ENCODE measurements at places on chromosomes 7 and 10. TPM values are rescaled to one million over a fixed set of nuclear protein-coding genes. Genes with fewer than 3 reads are reported as not detected.

DNA sequence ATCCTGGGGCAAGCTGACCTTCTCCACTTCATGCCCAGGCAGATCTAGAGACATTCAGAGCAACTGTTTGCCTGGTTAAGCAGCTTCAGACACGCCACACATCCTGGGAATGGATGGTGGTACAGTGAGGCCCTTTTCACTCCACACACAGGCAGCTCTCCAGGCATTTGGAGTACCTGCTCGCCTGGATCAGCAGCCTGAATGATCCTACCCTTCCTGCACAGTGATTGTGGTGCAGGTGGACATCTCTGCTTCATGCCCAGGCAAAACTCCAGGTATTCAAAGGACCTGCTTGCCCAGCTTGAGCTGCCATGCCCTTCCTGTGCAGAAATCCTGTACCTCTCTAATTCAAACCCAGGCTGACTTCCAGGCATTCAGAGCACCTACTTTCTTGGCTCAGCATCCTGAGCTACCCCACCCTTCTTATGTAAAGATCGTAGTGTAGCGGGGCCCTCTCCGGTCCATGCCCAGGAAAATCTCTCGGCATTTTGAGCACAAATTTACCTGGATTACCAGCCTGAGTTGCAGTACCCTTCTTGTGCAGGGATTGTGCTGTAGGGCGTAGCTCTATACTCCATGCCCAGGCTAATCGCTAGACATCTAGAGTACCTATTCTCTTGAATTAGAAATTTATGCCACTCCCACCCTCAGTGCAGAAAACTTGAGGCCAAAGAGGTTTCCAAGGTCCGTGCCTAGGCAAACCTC, 972.8 kb downstream of the ANKRD7 start:
- no peak for DNase-seq
- no peaks in the 10 kb centered on the region for H3K27me3 ChIP-seq
- no peak overlapping the region for H3K27ac ChIP-seq
- no peaks in the 10 kb centered on the region for H3K4me1 ChIP-seq

GRCh38 chr7:81925530-81925929, 155.7 kb upstream of the HGF start:
- H3K27ac ChIP-seq = no peak overlapping the region
- H3K27me3 ChIP-seq = no peaks in the 10 kb centered on the region
- H3K4me3 ChIP-seq = no peak overlapping the region
- DNase-seq = no peak
- no peaks in the 10 kb centered on the region for H3K4me1 ChIP-seq

DNA sequence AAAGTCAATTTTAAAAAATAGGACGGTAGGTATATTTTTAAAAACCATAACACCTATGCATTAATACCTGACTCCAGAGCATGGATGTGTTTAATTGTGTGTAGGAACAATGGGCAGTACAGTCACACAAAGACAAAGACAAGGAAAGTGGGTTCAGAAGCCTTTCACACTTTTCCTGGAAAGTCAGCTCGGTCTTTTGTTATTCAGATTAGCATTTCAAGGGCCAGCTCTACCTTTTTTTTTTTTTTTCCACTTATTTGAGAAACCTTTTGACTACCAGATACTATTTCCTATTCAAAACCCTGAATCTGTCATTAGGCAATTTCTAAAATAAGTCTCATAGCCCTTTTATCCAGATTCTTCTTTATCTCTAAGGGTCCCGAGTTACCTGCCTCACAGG, 401.9 kb downstream of the PARD3 start:
- DNase-seq = no peak
- no peak overlapping the region for H3K4me3 ChIP-seq
- H3K4me1 ChIP-seq = no peaks in the 10 kb centered on the region
- no peaks in the 10 kb centered on the region for H3K27me3 ChIP-seq
- H3K27ac ChIP-seq = no peak overlapping the region

GRCh38 chr10:126598009-126598408, 72.5 kb downstream of the C10orf90 start:
- H3K36me3 ChIP-seq = no peaks in the 10 kb centered on the region
- no peak overlapping the region for H3K4me3 ChIP-seq
- no peak overlapping the region for H3K27ac ChIP-seq
- peak; percentile 56 for DNase-seq
- no peaks in the 10 kb centered on the region for H3K27me3 ChIP-seq

- H3K27me3 ChIP-seq = no peaks in the 10 kb centered on the region
- no peaks in the 10 kb centered on the region for H3K36me3 ChIP-seq
- H3K4me1 ChIP-seq = no peaks in the 10 kb centered on the region
- DNase-seq = no peak
- H3K4me3 ChIP-seq = no peak overlapping the region
Observed at GRCh38 chr10:48448796-48449195, 142.3 kb downstream of the MAPK8 start.

DNA sequence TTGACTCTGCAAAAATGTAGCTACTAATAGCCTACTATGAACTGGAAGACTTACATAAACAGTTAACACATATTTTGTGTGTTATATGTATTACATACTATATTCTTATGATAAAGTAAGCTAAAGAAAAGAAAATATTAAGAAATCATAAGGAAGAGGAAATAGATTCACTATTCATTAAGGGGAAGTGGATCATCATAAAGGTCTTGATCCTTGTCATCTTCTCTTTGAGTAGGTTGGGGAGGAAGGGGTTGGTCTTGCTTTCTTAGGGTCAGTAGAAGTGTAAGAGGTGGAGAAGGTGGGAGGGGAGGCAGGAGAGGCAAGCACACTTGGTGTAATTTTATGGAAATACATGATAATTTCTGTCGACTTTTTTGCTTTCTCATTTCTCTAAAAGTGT, 81.3 kb downstream of the NAMPT start:
- peaks cover 19% of the 10 kb centered on the region for H3K27me3 ChIP-seq
- H3K27ac ChIP-seq = no peak overlapping the region
- peaks cover 3% of the 10 kb centered on the region for H3K36me3 ChIP-seq

DNA sequence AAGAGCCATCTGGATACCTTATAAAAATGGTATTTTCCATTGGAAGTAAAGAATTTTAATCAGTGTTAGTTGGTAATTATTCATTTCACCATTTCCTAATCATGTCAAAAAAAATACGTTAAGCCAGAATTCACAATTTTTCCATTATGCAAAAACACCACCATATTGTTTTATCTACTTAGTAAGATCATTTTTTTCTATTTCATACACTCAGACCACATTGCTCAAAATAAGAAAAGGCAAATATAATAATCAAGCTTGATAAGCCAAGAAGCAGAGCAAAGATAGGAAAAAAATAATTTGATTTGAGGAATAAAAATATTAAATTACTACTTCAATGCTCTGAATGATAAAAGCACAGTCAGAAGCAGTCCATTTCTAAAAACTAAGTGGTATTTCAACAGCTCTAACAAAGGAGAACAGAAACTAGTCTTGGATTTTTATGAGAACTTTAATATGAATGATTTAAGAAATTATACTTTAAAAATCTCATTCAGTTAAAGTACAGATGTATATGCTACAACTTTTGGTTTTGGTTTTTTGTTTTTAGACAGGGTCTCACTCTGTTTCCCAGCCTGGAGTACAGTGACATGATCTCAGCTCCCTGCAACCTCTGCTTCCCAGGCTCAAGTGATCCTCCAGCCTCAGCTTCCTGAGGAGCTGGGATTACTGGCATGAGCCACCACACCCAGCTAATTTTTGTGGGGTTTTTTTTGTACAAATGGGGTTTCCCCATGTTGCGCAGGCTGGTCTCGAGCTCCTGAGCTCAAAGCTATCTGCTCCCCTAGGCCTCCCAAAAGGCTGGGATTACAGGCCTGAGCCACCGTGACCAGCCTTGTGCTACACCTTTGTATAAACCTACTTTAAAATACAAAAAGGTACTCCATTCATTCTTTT, 46.6 kb downstream of the LRRN3 start:
- H3K4me1 ChIP-seq = peaks cover 23% of the 10 kb centered on the region
- DNase-seq = peak; percentile 76
- peaks cover 1% of the 10 kb centered on the region for H3K36me3 ChIP-seq
- peak overlapping the region; percentile 76 for H3K4me3 ChIP-seq
- no peaks in the 10 kb centered on the region for H3K27me3 ChIP-seq

- no peaks in the 10 kb centered on the region for H3K27me3 ChIP-seq
- DNase-seq = no peak
- H3K4me1 ChIP-seq = peaks cover 1% of the 10 kb centered on the region
Observed at GRCh38 chr10:97468162-97468561, 22.2 kb downstream of the ZDHHC16 start.

DNA sequence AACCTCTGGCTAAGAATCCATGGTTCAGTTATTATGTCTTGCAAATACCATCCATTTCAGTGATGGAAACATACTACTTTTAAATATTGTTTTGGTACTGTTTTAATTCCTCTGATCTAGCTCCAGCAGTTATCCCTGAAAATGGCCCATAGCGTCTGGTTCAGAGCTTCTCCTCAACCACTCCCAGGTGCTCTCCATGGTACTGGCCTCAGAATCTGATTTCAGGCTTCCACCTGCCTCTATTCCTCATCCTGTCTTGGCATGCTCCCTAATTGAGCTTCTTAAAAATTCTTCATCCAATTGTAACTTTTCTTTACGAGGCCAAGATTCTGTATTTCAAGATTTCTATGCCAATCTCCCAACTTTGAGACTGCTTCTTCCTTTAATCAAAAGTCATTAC, 236.3 kb downstream of the HTR7 start:
- DNase-seq = no peak
- no peak overlapping the region for H3K27ac ChIP-seq
- H3K27me3 ChIP-seq = no peaks in the 10 kb centered on the region
- H3K36me3 ChIP-seq = no peaks in the 10 kb centered on the region
- no peak overlapping the region for H3K4me3 ChIP-seq

DNA sequence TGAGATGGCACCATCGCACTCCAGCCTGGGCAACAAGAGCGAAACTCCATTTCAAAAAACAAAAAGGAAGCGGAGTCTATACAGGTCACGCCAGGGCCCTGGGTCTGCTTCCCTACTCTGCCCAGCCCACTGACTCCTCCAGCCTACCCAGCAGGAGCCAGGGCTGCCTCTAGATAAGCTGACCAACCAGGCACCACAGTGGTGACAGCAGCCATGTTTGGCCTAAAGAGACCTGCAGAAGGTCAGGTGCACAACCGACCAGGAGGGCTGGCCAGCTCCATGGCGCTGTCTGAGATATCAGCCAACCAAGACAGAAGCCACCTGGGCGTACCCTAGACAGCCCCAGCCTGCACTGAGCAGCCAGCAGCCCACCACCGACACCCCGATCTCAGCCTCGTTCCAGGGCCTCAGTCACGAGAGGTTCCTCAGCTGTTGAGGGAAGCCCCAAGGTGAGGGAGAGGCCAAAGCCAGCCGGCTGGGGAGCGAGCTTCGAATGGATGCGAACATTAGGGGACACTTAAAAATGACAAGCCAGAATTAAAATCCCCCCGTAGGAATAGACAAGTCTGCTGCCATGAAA, 24.4 kb upstream of the PWWP2B start:
- H3K4me3 ChIP-seq = no peak overlapping the region
- no peak overlapping the region for H3K27ac ChIP-seq
- H3K36me3 ChIP-seq = no peaks in the 10 kb centered on the region

- no peak for DNase-seq
- no peak overlapping the region for H3K27ac ChIP-seq
- H3K4me3 ChIP-seq = no peak overlapping the region
Observed at GRCh38 chr10:79410315-79411094, 34.9 kb downstream of the ZCCHC24 start.

GRCh38 chr7:17369691-17370426, 71.4 kb downstream of the AHR start:
- peaks cover 2% of the 10 kb centered on the region for H3K4me1 ChIP-seq
- no peak overlapping the region for H3K27ac ChIP-seq
- DNase-seq = no peak
- H3K36me3 ChIP-seq = no peaks in the 10 kb centered on the region

DNA sequence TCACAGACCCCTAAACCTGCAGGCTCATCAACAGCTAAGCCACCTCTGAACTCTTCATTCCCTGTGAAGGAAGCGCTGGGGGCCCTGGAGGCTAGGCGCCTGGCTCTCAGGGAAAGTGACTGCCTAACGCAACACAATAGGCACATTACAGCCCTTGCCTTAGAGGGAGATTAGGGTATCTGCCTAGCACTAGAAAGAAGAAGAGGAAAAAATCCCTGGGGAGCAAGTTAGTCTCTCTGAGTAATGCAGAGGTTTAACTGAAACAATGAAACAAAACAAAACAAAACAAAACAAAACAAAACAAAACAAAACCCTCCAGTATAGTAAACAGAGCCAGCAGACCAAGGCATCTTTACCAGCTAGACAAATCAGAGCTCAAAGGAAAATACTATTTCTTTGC, 2.6 kb downstream of the ZNF777 start:
- H3K36me3 ChIP-seq = peaks cover 22% of the 10 kb centered on the region
- peaks cover 21% of the 10 kb centered on the region for H3K4me1 ChIP-seq
- H3K27ac ChIP-seq = peak overlapping the region; percentile 56
- peak overlapping the region; percentile 54 for H3K4me3 ChIP-seq

DNA sequence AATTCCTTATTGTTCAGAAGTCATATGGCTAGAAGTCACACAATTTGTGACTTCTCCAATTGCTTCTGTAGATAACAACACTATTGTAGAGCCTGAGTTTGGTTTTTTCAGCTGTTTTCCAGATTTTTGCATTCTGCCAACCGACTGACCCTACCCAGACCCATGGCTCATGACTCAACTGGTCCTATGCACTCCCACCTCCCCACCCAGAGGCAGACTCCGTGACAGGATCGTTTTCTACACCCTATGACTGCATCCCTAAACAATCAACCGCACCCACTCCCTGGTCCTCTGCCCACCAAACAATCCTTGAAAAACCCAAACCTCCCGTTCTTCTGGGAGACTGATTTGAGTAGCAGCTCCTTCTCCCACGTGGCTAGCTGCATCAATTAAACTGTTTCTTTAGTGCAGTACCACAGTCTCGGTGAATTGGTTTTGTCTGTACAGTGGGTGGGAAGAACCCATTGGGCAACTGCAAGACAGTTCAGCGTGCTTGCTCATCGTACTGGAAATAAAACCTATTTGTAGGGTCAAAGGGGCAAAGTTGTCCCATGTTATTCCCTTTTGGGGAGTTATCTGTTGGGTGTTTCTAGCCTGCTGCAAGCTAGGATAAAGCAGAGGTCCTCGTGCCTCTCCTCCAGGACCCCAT, 150.3 kb upstream of the FAM20C start:
- peak; percentile 54 for DNase-seq
- no peak overlapping the region for H3K4me3 ChIP-seq

DNA sequence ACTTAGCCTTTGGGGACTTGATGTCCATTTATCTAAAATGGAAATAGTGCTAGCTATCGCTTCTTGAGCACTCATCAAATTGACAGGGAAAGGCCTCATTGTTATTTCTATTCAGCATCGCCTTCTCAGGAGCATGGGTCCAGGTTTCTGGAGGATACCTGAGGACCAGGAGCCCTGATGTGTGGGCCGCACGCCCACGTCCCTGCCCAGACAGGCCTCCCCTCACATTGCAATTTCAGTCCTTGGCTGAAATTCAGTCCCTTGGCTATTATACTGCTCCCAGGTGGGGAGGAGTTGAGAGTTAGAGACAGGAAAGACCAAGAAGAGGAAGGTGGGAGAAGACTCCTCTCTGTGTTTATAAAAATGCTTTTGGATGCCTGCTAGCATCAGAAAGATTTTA, 38.9 kb downstream of the GPRIN2 start:
- H3K4me3 ChIP-seq = no peak overlapping the region
- peak; percentile 52 for DNase-seq
- no peaks in the 10 kb centered on the region for H3K36me3 ChIP-seq
- no peak overlapping the region for H3K27ac ChIP-seq
- H3K4me1 ChIP-seq = no peaks in the 10 kb centered on the region

The ADK gene
- total RNA-seq = 58.3 TPM

The OR2A42 gene
- total RNA-seq = not detected

The CTTNBP2 gene
- not detected for total RNA-seq

The MYL10 gene
- not detected for total RNA-seq

The OPALIN gene
- total RNA-seq = not detected
